ENCODE measurements at places on chromosomes 6 and 20. TPM values are rescaled to one million over a fixed set of nuclear protein-coding genes. Genes with fewer than 3 reads are reported as not detected.

AHCY gene
- total RNA-seq, result 333 TPM

HCK gene
- 0.06 TPM for total RNA-seq

MACROD2 gene
- 0.74 TPM for total RNA-seq

KIF6 gene
- total RNA-seq, result 0.50 TPM

CST2 gene
- total RNA-seq, result 0.25 TPM

ZC2HC1B gene
- not detected for total RNA-seq

ANKRD66 gene
- not detected for total RNA-seq

LAMP5 gene
- not detected for total RNA-seq

TFAP2D gene
- not detected for total RNA-seq

Data from A549 treated with GW870086 at 1 μM for 4 hours (cell line).